Activated CD4-positive, alpha-beta T cell treated with anti-CD3 and anti-CD28 coated beads, Interleukin-2, amount 10 ng/mL, durations not matched to agents 7 days and 5 days (primary cell): ENCODE measurements at places on chromosomes 16 and 17.

DNA sequence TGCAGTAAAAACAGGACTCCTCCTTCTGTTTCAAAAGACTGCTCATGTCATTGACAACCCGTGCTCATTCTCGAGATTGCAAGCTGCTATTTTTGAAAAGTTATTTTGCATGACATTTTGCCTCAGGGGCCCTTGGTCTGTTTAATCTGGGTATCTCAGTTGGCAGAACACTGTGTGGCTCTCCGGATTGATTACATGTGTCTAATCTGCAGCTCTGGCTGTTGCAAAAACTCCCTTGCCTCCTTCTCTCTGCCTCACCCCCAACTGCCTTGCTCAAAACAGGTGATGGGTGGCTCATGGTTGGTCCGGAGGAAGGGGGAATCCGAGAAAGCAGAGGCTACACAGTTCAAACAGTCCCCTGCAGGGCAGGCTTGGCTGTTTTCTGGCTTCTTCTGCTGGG, 25.3 kb downstream of the GINS3 start:
- DNase-seq, result no peak

GRCh38 chr17:28970879-28971278, 19.6 kb upstream of the PHF12 start:
- DNase-seq, result no peak

DNA sequence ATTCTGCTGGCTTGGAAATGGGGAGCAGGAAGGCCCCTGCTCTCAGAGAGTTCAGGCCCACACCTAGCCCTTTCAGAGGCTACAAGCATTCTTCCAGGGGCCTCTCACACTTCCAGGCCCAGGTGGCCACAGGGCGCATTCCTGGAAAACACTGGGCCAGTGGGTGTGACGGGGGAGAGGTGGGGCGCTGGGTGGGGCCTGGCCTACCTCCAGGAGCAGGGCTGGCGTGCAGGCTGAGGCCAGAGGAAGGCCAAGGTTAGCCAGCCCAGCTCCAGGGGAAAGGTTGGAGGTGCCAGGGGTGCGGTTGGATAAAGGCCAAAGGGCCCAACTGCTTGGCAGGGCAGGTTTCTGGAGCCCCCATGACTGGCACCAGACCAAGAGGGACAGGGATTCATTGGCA, 198.2 kb downstream of the MAF start:
- DNase-seq, result no peak

DNA sequence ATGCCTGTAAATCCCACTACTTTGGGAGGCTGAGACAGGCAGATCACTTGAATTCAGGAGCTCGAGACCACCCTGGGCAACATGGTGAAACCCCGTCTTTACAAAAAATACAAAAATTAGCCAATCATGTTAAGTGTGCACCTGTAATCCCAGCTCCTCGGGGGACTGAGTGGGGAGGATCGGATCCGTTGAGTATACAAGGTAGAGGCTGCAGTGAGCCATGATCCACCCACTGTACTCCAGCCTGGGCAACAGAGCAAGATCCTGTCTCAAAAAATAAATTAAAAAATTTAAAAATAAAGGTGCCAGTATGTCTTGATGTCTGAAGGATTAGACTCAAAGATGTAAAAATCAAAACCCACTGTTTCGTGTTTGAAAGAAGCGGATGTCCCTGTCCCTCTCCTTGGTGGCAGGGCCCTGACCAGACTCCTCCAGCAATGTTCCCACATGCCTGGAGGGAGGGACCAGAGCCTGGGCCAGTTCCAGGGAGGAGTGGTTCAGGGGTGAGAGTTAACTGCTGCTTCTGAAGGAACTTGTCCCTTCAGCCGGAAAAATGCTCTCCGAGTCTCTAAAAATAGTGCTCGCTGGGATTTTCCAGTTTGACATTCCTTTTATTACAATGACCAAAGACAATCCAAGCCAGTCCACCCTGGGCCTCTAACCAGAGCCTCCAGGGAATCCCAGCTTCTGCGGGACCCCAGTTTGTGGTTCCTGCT, 9.4 kb upstream of the CMTM4 start:
- DNase-seq, result no peak

GRCh38 chr16:12195296-12195695, 218.8 kb downstream of the SNX29 start:
- DNase-seq, result no peak
